Effector memory CD4-positive, alpha-beta T cell (primary cell): ENCODE measurements at places on chromosomes 4 and X.
A peak's percentile ranks its signal among the peaks of the same experiment; 100 is the strongest.

- no peak for DNase-seq
Observed at GRCh38 chr4:88219099-88219498, 60.7 kb upstream of the ABCG2 start.

DNA sequence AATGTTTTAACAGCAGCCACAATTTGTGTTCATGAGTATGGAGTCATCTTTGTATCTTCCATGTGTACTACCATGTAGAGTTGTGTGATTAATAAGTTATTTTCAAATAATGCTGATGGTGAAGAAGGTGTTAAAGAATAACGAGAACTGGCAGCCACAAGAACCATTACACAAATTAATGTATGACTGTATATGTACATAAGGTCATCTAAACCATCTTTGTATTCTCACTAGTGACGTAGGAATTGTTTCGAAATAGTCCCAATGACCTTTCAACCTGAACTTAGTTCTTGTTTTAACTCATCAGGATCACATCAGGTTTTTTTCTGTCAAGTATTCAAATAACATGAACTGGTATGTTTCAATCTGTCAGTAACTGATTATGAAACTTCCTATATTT is 48.3 kb upstream of the NOCT start:
- no peak for DNase-seq

GRCh38 chr4:102546635-102547034 is 45.5 kb downstream of the NFKB1 start:
- DNase-seq, result no peak

DNA sequence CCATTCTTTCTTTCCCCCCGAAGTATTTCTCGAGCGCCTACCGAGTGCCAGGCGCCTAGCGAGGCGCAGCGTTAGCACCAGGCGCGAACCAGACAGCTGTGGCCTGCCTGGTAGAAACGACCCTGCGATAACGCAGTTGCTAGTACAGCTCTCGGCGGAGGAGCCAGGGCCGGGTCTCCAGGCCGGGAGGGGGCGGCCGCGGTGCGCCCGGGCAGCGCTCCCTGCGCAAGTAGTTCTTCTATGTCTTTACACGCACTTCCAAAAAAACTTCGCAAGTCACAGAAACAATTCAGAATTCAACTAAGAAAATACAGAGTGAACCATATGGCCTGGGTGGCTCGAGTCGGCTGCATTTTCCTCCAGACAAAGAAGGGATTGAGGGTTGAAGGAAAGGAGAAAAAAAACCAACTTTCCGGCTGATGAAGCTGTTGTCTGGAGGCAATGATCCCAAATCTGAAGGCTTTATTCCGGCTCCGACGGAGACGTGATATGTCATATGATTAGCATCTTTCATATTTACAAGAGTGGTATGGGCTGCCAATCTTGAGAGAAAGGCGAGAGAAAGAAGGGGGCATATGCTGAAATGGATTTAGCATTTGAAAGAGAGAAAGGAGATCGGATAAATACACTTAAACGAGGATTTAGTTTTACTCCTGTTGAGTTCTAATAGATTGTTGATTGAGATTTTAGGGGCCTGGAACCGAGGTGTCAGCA is 7.2 kb upstream of the NEUROG2 start:
- DNase-seq, result no peak

- no peak for DNase-seq
Observed at GRCh38 chr4:628821-629635, 3.7 kb downstream of the PDE6B start.

DNA sequence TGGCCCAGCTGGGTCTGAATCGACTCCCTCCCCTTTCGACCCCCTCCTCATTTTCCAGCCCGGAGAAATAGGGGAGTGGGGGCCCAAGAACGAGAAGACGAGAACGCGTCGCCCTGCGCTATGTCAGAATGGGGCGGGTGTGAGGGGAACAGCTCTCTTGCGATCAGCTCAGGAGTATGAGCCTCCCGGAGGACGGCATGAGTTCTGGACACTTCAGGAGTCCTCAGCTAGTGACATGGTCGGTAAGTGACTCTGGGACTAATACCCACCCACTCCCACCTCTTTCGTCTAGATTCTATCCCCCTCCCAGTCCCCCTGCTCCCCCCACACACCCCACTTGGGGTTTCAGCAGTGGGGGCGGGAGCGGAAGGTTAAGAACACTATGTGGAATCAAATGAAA is 944 bp downstream of the KLF8 start:
- no peak for DNase-seq

DNA sequence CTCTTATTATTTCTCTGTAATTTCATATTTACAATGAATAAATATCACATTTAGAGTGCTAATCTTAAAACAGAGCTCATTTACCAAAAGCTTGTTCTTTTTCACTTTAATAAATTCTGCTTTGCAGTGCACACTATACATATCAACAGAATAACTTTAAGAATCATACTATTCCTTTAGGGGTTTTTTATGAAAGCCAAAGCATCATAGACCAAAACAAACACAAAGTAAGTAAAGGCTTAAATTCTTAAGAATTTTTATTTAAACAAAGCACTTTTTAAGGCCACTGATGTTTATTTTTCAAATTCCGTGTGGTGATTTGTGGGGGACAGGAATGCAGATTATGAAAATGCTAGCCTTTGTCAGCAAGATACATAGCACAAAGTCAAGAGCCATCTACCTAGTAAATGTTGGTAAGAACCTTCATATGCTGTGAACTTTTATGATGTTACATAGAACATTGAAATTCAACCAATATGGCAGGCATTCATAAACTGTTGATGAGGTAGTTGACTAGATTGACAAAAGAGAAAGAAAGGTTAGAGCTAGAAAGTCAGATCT is 17.8 kb downstream of the TIGD2 start:
- no peak for DNase-seq

GRCh38 chr4:147388018-147388417 is 92.9 kb upstream of the EDNRA start:
- DNase-seq, result no peak

DNA sequence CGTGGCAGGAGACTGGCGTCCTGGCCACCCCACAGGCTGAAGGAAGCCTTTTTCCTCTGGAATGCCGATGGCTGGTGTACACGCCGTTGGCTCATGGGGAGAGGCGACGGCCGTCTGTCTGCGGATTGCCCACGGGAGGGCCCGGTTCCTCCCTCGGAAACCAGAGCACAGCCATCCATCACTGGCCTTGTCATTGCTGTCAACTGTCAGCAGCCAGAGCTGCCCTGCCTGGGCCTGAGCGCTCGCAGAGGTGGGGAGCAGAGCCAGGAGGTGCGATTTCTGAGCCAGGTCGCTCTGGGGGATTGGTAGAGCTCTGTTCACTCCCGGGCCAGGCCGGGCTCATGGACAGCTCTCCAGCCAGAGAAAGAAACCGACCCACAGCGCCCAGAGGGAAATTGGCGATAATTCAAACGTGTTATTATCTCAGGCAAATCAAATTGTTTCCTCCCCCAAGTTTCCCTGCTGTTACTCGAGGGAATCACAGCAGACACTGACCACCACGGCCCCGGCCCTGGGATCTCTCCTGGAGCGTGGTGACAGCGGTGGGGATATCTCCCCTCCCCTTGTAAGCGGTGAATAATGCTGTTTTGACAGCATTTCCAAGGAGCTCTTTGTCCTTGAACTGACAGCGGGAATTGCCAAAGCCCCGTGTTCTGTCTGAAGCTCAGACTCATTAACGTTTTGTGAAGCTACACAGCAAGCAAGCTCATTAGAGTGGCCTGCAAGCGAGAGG is 220.9 kb upstream of the PSAPL1 start:
- DNase-seq, result no peak

DNA sequence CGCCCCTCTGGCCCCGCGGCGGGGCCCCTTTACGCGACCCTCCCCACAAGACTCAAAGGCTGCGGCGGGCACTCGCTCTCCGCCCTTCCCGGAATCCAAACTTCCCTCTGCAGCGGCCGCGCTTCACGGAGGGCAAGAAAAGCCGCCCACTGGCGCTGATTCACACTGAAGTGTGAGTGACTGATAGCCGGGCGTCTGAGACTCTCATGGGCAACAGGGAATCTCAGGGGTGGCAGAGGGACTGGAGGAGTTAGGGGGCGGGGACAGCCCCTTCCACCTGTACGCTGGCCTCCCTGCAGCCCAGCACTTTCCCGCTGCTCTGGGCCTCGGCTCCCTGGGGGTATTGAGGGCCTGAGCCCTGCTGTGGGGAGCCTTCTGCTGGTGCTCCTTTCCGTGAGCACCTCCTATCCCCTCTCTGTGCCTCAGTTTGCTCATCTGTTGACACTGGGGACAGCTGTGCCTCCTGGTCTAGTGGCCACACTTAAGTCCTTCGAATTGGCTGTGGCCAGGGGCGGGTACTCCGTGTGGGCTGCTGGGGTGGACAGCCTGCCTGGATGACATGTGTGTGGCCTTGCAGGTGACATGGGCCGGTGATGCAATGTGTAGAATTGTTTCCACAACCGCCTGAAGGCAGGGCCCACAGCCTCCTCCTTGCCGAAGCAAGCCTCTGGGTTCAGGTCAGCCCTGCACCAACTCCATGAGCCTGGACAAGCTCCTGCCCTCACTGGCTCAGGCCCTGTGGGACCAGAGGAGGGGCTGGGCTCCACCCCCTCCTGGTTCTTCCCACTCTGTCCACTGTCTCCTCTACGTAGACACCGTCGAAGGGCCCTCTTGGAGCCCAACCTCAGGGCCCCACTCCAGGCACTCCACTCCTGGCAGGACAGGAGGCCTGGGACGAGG is 951 bp downstream of the SH3BP2 start:
- no peak for DNase-seq

DNA sequence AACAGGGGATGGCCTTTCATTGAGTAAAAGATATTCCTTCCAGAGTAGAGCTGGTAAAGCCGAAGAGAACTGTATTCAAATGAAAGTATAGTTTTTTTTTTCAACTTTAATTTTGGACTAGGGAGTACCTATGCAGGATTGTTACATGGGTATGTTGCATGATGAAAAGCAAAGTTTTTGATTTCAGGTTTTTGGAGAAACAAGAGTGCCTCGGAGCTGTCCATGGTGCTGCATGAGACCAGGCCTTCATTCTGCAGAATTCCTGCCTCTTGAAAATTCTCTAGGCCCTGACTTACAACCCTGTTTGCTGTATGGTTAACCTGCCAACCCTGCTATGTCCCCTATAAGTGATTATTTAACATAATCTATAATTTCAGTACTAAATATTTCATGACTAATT is 1065.7 kb upstream of the FTHL17 start:
- no peak for DNase-seq

GRCh38 chr4:34485252-34485651 is 1759.1 kb downstream of the ARAP2 start:
- no peak for DNase-seq

- DNase-seq, result no peak
Observed at GRCh38 chrX:76919761-76920160, 492.3 kb downstream of the MAGEE1 start.

- DNase-seq, result no peak
Observed at GRCh38 chr4:41957634-41958033, 22.4 kb downstream of the TMEM33 start.

DNA sequence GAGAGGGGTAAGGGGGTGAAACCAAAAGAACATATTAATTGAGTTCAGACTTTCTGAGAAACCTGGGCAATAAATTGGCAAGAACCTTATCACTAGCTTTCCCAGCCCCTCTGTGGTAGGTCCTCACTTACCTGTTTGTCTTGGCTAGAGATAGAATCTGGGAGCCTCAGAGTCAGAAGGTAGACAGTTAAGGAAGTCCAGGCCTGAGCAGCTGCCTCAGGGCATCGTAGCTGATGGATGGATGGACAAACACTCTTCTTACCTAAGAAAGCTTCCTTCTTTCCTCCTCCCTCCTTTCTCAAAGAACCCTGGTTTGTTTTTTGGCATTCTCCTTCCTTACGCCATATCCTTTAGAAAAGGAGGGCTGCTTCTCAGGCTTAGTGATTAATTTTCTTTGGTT is 24.4 kb downstream of the FRAS1 start:
- DNase-seq, result no peak

GRCh38 chrX:39894683-39895082 is 203.1 kb downstream of the BCOR start:
- no peak for DNase-seq

DNA sequence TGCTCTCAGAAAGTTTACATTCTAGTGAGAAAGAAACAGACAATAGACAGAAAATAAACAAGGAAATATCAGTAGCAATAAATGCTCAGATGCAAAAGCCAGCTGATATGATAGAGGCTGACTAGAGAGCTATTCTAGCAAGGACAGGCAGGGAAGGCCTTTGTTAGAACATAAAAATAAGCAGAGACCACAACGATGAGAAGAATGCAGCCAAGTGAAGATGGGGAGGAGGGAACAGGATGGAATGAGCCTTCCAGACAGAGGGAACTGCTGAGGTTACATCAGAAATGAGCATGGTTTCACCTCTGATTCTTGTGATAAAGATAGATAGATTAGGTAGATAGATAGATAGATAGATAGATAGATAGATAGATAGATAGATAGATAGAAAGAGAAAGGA is 7.6 kb upstream of the SOWAHB start:
- no peak for DNase-seq

GRCh38 chr4:27684610-27685011 is 824.0 kb downstream of the STIM2 start:
- no peak for DNase-seq

GRCh38 chr4:82852751-82853285 is 38.1 kb downstream of the SEC31A start:
- no peak for DNase-seq

GRCh38 chr4:164012396-164013027 is 518.0 kb downstream of the TMA16 start:
- DNase-seq, result peak; percentile 2

DNA sequence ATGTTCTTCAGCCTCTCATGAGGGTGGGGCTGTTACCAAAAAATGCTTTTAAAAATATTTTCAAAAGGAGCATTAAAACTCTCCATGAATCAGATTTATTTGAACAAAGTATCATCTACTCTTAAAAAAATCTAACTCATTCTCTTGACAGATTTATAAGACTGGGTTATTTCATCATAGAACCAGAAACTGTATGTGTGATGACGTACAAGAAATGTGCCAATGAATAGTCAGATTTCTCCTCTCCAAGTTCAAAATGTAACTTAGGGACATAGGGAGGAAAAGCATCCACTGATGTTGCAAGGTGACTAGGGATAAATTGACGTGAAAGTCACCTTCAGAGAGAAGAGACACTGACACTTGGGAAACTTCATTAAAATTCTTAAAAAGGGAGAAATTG is 89.1 kb upstream of the CLNK start:
- no peak for DNase-seq

GRCh38 chr4:180150818-180151217 is 2092.4 kb upstream of the TENM3 start:
- DNase-seq, result no peak

DNA sequence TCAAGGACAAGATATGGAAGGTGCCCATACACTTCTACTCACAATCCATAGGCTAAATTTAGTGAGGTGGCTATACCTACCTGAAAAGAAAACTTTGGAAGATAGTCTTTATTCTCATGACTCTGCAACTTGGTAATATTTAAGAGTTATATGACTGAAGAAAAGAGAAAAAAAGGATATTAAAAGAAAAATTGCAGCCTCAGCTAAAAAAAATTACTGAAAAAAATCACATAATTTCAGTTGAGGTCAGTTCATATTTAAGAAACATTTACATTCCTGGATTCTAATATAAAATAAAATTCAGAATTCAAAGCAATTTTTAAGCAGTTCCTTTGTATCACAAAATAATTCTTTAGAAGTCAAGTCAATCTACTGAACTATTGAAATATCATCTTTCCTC is 166.5 kb downstream of the GABRG1 start:
- DNase-seq, result no peak
